SW480 (cell line): ENCODE measurements at places on chromosomes 5 and 9.
A peak's percentile ranks its signal among the peaks of the same experiment; 100 is the strongest.

DNA sequence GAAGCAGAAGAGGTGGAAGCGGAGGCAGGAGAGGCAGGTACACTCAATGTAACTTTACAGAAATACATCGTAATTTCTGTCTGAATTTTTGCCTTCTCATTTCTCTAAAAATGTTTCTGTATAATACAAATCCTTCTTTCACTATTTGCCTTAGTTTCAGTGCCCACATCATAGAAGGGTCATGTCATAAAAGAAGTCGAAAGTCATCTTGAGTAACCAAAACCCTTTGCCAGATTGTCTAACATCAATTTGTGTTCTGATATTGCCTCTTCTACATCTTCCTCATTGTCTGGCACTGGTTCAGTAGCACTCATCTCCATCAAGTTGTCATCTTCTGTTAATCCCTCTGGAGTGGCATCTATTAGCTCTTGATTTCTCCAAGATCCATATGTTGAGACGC, 6.2 kb upstream of the CYFIP2 start:
- DNase-seq: no peak

DNA sequence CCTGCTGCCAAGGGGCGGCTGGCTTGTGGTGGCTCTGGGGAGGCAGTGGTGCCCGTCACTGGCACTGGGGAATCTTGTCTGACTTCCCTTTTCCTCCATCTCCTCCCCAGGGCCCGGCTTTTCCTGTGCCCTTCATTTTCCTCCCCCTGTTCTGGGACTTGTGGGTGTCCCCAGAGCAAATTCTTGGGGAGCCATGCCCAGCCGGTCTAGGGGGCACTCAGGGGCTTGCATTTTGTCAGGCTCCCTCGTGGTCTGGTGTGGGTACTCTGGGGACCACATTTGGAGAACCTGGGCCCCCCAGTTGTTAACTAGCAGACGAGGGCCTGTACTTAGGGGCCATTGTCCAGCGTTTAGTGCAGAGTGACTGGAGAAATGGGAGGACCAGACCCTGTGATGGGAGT, 105.2 kb upstream of the IER5L start:
- no peak for DNase-seq

GRCh38 chr5:175519006-175519405, 40.6 kb downstream of the SFXN1 start:
- no peak for DNase-seq

DNA sequence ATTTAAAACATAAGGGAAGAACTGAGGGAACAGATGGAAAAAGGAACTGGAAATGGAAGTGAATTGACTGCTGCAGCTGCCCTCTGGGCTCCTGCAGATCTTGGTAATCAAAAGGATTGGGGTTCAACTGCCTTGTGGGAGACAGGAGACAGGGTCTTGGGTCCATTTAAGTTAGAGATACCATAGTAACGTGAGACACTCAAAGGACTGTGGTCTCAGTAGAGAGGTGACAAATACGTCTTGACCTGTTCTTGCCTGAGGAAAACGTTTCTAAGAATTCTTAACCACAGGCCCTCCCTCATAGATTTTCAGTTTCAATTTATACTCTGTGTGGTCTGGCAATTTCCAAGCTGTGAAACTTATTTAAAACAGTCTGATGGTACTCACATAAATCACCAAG, 100.8 kb upstream of the DHFR start:
- DNase-seq: no peak

- DNase-seq: no peak
Observed at GRCh38 chr5:143263272-143263810, 140.1 kb downstream of the NR3C1 start.

GRCh38 chr5:126909856-126910255, 120.5 kb downstream of the MARCHF3 start:
- no peak for DNase-seq

DNA sequence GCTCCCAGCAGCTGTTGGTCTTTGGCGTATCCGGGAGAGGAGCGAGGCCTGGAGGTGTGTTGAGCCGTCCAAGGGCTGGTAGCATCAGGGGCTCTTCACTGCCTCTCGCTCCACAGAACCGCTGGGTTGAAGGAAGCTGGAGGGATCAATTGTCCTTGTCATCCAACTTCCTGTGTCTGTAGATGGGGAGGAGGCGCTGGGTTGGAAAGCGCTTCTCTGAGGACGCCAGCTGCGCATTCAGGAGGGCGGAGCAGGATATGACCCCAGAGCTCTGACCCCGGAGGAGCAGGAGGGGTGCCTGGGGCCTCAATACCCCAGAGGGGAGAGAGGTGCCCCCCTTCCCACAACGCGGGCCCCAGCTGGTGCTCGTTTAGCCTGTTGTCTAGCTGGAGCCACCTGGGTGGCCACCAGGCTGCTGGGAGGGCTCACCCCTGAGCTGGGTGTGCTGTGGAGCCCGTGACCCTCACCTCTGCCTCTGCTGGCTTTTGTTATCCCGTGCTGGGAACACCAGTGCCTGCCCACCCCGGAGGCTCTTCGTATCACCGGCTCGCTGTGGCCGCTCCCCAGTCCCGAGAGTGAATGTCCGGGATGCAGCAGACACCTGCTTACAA, 2.0 kb upstream of the DBH start:
- DNase-seq: no peak

GRCh38 chr9:84898188-84898587, 228.7 kb downstream of the NTRK2 start:
- no peak for DNase-seq

- no peak for DNase-seq
Observed at GRCh38 chr5:172775326-172776234, 4.6 kb upstream of the DUSP1 start.

DNA sequence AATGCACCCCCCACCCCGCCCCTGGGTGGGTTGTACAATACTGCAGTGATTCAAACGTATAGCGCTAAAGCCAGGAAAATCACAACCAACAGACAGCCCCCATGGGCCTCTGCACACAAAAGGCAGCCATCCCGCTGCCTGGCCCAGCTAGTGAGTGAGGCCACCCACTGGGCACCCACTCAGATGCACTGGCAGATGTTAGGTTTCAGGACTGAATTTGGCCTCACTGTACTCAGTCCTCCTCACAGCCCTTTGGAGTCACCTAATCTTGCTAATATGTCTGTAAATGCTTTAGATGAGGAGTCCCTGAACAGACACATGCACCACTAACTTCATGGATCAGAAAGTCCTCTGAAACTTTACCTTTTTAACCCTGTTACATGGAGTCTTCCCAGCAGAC, 87.7 kb downstream of the FSTL4 start:
- no peak for DNase-seq

GRCh38 chr5:108557686-108558085, 175.8 kb upstream of the FBXL17 start:
- DNase-seq: no peak

- no peak for DNase-seq
Observed at GRCh38 chr5:115666023-115666422, 40.2 kb upstream of the TMED7 start.

- DNase-seq: peak; percentile 46
Observed at GRCh38 chr5:30401479-30402058, 791.9 kb upstream of the CDH6 start.

DNA sequence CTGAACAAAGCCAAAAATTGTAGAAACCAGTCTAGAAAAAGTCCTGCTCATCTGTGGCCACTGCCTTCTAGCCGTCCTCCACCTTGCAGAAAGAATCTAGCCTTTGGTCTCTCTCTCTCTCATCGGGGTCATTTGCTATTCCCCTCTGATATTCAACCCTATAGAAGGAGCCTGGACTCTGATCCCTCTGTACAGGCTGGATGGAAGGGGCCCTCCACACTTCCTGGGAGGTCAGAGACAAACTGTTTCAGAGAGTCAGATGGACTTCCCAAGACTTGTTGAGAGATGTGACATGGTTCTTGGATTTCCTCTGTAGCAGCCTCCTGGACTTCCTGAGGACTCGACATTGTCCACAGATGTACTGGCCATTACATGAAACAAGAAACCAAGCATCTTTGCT, 85.0 kb upstream of the RUSC2 start:
- DNase-seq: no peak

DNA sequence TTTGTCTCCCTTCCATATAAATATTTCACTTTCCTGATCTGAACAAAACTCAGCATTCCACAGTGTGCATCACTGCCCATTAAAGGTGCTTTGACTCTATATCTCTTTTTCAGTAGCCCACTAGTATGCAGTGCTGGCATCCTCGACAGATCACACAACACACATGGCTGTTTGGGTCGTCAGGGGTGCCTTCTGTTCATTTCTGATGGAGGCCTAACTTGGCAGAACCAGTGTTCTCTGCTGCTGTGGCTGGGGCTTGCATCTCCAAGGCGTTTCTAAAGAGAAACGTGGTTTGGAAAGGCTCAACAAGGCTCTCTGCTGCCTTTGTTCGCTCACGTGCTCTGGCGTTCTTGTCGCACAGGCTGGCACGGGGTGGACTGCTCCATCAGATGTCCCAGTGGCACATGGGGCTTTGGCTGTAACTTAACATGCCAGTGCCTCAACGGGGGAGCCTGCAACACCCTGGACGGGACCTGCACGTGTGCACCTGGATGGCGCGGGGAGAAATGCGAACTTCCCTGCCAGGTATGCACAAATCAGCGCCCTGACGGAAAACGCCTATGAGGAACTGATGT, 97.7 kb upstream of the PRRC1 start:
- DNase-seq: no peak

DNA sequence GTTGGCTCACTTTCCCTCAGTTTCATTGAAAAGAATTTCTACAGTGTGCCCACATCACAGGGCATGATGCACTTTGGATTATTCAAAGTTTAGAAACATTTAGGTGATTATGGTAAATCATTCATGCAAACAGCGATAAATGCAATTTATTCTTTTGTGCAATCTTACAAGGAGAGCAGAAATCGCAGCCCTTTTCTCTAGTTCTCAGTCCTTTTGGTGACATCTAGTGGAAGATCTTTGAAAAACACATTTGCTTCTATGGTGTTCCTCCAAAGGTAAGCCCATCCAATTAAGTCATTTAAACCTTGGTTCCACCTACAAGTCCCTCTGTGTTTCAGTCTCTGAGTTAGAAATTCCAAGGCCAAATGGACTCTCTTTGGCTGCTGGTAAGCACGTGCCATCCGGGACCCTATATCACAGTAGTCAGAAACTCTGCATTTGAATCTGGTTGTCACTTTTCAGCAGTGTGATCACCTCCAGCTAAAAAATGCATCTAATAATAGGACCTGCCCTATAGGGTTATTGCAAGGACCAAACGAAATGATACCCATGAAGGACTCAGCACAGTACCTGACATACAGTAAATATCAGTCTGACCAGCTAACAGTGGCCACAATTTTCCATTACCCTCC, 66.4 kb downstream of the MACROH2A1 start:
- peak; percentile 82 for DNase-seq

- DNase-seq: no peak
Observed at GRCh38 chr9:123743737-123744136, 186.2 kb downstream of the DENND1A start.

GRCh38 chr5:185095-186070, 5.9 kb upstream of the LRRC14B start:
- no peak for DNase-seq

DNA sequence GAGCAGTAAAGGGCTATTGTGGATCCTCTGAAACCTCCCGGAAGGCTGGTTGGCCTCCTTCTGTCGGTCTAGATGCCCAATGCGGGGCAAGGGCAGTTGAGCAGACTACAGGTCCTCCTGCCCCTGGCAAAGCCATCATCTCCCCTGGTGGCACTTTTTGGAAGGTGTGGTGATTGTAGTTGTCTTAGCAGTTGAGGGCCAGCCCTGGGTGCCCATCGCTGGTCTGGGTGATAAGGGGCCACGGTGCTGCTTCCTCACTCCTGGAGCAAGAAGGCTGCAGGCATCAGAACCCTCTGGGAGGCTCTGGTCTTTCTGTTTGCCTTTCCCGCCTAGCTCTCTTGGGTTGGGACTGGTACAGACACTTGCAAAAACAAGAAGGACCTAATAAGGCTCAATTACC, 63.8 kb downstream of the CYSTM1 start:
- no peak for DNase-seq

DNA sequence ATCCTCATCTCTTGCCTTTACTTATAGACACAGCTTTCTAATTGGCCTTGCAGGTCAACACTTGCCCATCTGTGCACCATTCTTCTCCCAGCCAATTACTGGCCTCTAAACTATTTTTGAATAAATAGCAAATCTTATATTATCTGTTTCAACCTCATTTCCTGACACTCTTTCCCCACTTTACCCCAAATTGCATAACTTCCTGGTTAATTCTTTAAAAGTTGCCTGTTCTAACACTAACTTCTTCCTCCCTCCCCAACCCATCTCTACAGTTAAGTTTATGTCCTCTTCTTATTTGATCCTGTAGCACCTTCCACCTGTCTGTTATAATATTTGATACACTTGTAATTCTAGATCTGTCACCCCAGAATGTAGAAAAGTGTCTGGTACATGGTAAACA, 372.1 kb downstream of the PDE4D start:
- no peak for DNase-seq

- no peak for DNase-seq
Observed at GRCh38 chr9:116494815-116495634, 192.1 kb upstream of the TRIM32 start.
